ENCODE measurements at places on chromosomes 6 and 20.

- no peak for DNase-seq
Observed at GRCh38 chr6:82022614-82023129, 224.9 kb downstream of the IBTK start.

DNA sequence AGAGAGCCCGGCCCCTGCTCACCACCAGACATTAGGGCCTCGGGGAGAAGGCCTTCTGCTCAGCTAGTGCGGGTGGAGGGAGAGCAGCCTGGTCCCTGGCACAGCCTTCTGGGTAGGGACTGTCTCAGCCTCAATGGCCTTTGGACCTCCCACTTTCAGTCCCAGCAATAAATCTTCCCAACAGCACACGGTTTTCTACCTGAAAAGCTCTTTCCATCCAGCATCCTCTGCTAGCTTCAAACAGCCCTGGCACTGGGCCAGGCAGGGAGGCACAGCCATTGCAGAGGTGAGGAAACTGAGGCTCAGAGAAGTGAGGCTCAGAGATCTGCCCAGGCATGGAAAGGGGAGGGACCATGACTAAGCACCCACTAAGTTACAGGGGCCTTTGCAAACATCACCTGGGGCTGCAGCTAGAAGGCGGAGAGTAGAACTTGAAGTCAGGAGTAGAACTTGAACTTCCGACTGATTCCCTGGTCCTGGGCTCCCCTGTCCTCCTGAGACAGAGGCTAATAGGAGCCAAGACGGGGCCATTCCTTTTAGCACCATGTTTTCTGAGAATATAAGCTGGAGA lies 43.9 kb upstream of the NOL4L start:
- no peak for DNase-seq

GRCh38 chr6:151614630-151615029 lies 120.8 kb downstream of the CCDC170 start:
- DNase-seq: no peak

DNA sequence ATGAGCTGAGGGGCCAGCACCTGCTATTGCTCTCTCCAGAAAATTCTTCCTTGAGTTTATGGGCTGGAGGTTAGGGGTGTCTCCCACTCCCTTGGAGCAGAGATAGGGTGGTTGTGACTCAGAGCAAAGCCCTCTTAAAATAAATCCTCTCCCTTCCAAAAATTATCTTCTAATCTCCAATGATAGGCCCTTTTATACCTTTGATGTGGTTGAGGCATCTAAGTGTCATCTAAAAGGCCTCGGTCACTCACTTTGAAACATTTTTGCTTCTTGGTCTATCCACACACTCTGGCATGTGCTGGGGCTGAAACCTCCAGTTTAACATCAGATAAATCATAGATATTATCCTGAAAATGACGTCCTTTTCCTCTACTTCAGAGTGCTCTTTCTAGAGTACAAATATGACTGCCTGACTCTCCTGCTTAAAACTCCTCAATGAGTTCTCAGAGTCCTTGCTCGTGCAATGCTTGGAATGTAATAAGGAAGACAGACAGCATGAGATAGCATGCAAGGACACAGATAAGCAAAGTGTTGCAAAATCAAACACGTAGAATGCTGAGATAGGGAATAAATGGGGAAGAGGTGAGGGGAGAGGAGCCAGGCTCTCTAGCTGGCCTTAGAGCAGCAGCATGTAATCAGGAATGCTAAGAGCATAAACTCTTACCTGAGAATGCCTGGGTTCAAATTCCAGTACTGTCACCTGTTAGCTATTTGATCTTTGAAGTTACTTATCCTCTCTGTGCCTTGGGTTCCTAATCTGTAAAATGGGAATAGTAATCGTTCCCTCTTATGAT lies 374.1 kb upstream of the CITED2 start:
- no peak for DNase-seq

DNA sequence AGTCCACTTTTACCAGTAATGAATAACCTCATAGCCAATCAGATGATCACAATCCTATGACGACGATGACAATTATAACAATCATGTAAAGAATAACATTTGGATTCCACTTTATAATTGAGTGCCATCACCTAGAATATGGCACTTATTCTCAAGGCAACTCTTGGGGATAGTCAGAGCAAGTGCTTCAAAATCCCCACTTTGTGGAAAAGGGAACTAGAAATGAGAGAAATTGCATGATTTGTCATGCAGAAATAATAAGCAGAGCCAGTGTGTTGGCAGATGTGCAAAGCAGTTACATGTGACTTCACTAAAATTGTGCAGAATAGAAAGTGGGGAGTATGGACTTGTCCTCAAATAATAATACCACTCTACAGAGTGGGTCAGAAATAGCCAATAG lies 41.3 kb downstream of the FRK start:
- DNase-seq: no peak

DNA sequence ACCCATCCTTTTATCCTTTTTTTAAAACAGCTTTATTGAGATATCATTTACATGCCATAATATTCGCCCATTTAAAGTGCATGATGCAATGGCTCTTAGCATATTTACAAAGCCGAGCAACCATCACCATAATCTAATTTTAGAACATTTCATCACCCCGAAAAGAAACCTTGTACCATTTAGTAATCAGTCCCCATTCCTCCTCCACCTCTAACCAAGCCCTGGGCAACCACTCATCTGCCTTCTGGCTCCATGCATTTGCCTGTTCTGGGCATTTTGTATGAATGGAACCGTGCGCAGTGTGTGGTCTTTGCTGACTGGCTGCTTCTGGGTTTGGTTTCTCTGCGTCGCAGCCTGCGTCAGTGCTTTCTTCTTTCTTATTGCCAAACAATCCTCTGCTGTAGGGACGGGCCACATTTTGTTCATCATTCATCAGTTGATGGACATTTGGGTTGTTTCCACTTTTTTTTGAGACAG lies 10.2 kb upstream of the EEF1A2 start:
- no peak for DNase-seq

DNA sequence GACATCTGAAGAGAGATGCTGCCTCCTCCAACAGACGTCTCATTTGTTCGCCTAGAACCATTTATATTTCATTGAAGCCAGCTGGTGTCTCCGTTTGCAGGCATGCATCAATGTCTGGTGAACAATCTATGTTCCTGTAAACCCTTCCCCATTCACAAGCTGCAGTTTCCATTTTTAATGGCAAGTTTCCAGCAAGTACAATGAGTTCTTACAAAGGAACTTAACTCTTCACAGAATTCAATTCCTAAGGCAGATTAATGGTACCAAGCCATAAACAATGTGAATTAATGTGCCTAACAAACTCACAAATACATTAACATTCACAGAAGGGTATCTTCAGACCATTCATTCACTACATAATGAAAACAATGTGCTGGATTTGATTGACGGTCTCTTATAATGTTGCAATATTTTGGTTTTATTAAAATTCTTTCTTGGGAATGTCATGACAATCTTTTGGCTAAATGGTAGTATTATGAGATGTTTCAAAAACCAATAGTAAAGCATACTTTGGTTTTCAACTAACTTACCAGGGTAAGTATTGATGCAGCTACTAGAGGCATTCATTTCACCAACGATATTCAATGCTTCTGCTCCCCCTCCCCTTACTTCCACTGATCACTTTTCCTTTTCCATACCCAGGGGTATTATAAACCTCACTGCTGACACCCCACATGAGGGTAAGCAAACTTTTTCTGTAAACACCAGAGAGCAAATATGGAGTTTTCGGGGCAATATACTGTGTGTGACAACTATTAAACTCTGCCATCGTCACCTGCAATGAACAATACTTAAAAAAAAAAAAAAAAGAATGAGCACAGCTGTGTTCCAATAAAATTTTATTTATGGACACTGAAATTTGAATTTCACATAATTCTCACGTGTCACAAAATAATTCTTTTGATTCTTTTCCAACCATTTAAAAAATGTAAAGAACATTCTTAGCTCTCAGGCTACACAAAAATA lies 4.2 kb downstream of the AKIRIN2 start:
- DNase-seq: peak; percentile 43

Data from BE2C (cell line).